H1 (cell line): ENCODE measurements at places on chromosomes 7 and 10. TPM values are rescaled to one million over a fixed set of nuclear protein-coding genes. Genes with fewer than 3 reads are reported as not detected.

Gene GRM3
- 3.1 and 4.9 TPM in 2 replicates for polyA plus RNA-seq

Gene IKZF1
- 1.3 and 1.5 TPM in 2 replicates for polyA plus RNA-seq

Gene ABCB4
- polyA plus RNA-seq: 0.38 and 0.54 TPM in 2 replicates

Gene SPDYE9
- not detected in 2 replicates for polyA plus RNA-seq

Gene BTRC
- 8.2 and 9.9 TPM in 2 replicates for polyA plus RNA-seq

Gene TMEM273
- not detected in 2 replicates for polyA plus RNA-seq

Gene FAM25G
- not detected in 2 replicates for polyA plus RNA-seq

Gene DRGX
- polyA plus RNA-seq: not detected in 2 replicates

Gene PSMA2
- 92.8 and 211 TPM in 2 replicates for polyA plus RNA-seq

Gene SRRM3
- 10.4 and 18.4 TPM in 2 replicates for polyA plus RNA-seq

Gene ACBD7
- 9.0 and 11.5 TPM in 2 replicates for polyA plus RNA-seq

Gene ADRB1
- 0.14 TPM in 2 replicates for polyA plus RNA-seq
